ENCODE measurements at places on chromosomes 1 and 21.

- DNase-seq: no peak
Observed at GRCh38 chr1:240255922-240256321, 164.2 kb downstream of the FMN2 start.

GRCh38 chr21:21101911-21102310 lies 103.7 kb downstream of the NCAM2 start:
- DNase-seq: no peak

- no peak for DNase-seq
Observed at GRCh38 chr1:66373157-66373591, 160.8 kb upstream of the SGIP1 start.

DNA sequence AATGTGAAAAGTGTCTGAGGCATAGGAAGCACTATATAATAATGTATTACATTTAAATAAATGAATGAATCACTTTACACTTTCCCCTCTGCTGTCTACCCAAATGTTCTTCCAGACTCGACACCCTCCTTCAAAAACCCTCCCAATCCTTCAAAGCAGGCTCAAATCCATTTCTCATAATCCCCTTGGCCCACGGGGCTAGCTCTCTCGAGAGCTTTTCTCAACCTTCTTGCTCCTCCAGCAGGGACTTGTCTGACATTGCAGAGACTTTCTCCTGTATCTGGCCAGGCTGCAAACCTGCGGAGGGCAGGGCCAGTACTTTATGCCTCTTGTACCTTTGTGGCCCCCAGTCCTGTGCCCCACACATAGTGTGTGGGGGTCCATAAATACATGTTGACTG lies 14.1 kb upstream of the CNTN2 start:
- DNase-seq: no peak

- no peak for DNase-seq
Observed at GRCh38 chr1:41726899-41727748, 191.6 kb downstream of the HIVEP3 start.

DNA sequence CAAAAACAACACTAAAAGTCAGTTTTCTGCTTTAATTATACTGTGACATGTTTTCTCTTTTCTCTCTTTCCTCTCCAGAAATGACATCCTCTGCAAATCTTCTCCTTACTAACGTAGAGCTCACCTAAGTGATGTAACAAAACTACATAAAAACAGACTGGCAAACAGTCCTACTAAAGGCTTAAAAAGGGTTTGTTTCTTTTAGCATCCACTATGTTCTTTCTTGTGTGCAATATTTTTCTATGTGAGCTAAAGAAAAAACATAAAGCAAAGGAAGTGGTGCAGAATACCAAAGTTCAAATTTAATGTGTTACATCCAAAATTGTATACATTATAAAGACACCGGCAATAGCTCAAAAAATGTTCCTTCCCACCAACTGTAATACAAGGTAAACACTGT lies 14.5 kb downstream of the USP24 start:
- DNase-seq: no peak

GRCh38 chr1:22153660-22154437 lies 11.0 kb upstream of the WNT4 start:
- no peak for DNase-seq

DNA sequence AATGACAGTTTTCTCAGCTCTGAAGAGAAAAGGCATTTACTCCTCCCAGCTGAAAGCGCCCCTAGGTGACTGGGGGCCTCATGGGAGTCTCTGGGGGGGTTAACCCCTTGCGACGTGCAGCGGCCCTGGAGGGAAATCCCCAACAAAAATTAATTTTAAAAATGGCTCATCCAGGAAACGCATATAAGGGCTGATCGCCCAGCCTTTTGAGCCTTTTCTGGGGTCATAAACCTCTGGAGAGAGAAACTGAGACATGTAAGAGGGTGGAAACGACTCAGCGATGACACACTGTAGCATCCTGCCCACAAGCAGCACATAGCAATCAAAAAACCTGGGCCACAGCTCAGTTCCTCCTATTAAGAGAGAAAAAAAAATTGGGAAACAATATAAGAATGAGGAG lies 20.4 kb upstream of the HPDL start:
- DNase-seq: no peak

DNA sequence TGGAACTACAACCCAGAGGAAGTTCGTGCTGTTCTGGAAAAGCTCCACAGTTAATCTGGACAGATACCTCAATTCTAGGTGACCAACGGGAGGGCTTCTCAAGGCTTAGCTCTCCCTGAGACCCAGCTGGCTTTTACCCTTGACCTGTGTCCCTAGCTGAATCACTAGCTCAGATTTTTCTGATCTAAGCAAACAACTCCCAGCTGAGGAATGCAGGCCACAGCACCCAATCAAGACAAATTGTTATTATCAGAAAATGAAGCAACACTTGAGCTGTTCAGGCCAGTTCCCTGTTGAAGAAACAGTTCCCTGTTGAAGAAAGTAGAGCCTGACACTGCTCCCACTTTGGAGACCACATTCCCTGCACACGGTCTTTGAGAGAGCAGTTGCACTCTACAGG lies 16.0 kb downstream of the DIO1 start:
- DNase-seq: no peak

- no peak for DNase-seq
Observed at GRCh38 chr1:1380860-1381259, 5.9 kb upstream of the AURKAIP1 start.

- peak; percentile 35 for DNase-seq
Observed at GRCh38 chr1:154186177-154186576, 5.7 kb downstream of the TPM3 start.

DNA sequence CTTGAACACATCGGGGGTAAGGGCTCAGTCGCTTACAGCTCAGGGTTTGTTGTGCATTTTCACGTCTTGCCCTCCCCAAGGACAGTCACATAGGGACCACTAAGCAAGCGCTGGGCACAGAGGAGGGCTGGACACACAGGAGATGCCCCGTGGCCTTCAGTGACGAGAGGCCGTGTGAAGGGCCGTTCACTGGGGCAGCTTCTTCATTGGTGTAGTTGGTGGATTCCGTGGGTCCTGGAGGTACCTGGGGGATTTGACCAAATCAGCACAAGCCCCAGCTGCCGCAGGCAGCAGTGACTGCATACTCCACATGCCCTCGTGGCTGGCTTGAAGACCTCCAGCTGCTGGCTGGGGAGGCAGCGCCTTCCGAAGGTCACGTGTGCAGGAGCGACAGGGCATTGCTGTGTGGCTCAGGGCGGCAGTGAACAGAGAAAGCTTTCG lies 100.8 kb upstream of the C1orf174 start:
- no peak for DNase-seq

DNA sequence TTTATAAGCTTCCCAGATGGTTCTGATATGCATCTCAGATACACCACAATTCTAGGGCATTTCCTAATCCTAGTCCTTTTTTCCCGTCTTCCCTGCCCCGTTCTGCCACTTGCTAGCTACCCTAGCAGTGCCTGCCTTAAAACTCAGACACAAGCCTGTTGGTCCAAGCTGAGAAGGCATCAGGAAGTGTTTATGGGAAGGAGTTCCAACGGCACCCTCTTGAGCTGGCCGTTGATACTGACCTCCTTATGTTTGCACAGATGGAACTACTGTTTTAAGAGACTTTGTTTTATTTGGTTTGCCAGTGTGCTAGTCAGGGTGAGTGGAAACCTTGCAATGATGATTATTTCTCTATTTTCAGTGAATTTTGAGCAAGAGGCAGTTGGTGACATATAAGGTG lies 67.2 kb downstream of the UCK2 start:
- no peak for DNase-seq

GRCh38 chr1:233172201-233172600 lies 123.3 kb downstream of the PCNX2 start:
- no peak for DNase-seq

- no peak for DNase-seq
Observed at GRCh38 chr1:221606256-221606655, 135.6 kb downstream of the DUSP10 start.

- no peak for DNase-seq
Observed at GRCh38 chr21:43358940-43359822, 67.8 kb downstream of the SIK1 start.

GRCh38 chr1:35655196-35655595 lies 13.9 kb upstream of the PSMB2 start:
- no peak for DNase-seq

- peak; percentile 15 for DNase-seq
Observed at GRCh38 chr1:166489670-166490436, 323.1 kb upstream of the FAM78B start.

DNA sequence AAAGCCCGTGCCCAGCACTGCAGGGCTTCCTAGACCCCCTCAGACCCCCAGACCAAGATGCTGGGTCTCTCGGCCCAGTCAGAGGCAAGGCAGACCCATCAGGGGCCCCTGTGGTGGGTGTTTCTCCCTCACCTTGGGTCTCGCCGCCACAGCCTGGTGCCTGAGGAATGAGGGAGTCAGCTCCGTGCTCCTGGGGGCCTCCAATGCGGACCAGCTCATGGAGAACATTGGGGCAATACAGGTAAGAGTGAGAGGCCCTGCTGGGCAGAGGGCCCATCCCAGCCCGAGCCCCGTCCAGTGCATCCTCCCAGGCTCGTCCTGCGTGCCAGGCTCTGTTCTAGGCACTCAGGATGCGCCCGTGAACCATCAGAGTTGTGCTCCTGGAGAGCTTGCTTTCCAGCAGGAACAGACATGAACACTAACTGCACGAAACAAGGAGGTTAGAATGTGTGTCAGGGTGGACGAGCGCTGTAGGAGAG lies 51.5 kb downstream of the KCNAB2 start:
- DNase-seq: no peak

- no peak for DNase-seq
Observed at GRCh38 chr1:12480748-12481362, 137.2 kb downstream of the DHRS3 start.

GRCh38 chr21:20617130-20617529 lies 381.1 kb upstream of the NCAM2 start:
- DNase-seq: no peak

DNA sequence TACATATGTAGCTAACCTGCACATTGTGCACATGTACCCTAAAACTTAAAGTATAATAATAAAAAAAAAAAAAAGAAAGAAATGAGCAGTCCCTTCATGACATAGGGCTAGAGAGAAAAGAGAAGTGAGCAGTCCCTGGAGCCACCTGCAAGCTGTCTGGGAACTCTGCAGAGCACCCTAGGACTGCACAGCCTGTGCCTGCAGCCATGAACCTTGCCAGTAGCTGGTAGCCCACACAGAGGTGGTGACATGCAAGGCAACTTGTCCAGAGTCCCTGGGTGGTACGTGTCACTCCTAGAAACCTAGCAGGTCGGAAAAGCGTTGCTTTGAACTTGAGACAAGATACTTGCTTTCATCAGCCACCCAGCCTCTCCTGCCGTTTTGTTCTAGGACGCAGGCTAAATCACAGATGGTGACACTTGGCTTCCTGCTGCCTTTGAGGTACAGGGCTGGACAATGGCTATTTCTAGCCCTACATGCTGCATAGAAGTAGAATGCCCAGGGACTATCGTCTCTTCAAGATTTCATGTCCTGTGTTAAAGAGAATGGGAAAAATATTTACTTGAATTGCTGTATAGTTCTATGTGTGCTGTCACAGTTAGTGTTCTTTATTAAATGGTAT lies 260.9 kb downstream of the LTN1 start:
- DNase-seq: no peak

DNA sequence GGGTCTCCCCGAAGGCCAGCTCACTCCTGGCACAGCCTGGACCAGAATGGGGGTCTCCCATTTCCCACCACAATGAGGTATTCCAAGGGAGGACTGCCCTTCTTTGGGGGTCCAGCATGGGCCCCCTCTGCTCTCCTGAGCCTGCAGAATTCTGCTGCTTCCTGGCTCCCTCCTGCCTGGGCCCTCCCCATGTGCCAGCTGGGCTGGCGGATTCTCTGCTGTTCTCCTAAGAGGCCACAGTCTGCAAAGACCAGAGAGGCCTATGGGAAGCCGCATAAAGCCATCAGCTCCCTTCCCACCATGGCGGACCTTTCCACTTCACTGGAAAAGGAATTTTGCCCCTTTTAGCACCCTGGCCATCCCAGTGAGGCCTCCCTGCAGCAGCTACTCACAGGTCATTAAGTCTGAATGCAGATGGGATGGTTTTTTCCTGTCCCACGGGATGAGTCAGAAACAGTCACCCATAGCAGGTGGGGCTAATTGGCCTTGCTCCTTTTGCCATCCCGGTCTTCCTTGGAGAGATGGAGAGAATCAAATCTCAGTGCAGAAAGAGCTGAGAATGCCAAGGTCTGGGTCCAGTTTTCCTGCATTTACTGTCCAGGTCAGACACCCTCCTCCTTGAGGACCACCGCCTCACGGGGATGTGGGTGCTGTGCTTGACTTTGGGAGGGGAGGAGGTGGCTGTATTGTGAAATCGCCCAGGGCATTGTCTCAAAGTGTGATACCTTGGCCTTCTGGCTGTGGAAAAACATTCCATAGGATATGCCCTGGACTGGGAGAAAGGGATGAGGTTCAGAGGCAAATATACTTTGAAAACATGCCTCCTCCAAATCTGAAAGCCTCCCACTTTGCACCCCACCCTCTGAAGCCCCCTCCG lies 23.2 kb downstream of the MYBPH start:
- no peak for DNase-seq

GRCh38 chr1:7456722-7457082 lies 314.4 kb upstream of the VAMP3 start:
- no peak for DNase-seq

DNA sequence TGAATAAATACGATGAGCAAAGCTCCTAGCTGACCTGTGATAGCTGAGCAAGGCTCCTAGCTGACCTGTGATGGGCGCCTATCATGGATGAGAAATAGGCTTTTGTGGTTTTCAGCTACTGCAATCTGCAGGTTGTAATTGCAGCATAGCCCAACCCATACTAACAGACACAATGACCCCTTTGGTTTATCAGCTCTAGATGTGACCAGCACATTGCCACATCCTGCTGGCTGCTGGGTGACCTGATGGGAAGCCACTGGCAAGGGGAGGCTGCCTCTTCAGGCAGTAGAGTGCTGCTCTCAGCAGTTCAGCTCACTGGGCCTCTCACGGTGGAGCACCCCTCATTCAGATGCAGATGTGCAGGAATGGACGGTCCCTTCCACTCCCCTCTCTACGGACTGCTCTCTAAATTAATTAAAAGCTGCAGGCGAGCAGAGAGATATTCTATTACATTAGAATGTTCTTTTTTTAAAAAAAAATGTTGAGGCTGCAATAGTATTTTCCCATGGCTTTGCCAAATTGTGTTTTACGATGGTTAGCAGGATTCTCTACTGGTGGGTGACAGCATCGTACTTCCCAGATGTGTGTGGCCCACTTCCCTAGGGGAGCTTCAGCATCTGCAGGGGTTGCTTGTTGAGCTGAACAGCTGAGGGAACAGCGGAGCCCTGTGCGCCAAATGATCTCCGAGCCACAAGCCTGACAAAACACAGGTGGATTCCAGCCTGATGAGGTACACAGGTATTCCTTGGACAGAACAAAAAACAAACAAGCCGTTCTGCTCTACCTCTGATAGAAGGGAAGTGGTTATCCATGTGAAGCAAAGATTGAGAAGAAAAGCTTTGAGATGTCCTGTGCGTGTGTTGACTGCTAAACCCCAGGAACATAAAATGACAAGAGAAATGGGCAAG lies 65.0 kb downstream of the SYT6 start:
- no peak for DNase-seq

- DNase-seq: no peak
Observed at GRCh38 chr1:205703072-205703471, 22.8 kb upstream of the SLC45A3 start.

DNA sequence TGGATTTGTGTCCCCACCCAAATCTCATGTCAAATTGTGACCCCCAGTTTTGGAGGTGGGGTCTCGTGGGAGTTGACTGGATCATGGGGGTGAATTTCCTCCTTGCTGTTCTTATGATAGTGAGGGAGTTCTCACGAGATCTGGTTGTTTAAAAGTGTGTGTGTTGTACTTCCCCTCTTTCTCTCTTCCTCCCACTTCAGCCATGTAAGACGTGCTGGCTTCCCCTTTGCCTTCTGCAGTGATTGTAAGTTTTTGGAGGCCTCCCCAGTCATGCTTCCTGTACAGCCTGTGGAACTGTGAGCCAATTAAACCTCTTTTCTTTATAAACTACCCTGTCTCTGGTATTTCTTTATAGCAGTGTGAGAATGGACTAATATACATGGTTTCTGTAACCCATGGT lies 64.6 kb downstream of the RHOU start:
- no peak for DNase-seq
